CD4-positive, alpha-beta T cell treated with Interleukin-4 for 1 hour (primary cell): ENCODE measurements at places on chromosomes 3 and 15.

DNA sequence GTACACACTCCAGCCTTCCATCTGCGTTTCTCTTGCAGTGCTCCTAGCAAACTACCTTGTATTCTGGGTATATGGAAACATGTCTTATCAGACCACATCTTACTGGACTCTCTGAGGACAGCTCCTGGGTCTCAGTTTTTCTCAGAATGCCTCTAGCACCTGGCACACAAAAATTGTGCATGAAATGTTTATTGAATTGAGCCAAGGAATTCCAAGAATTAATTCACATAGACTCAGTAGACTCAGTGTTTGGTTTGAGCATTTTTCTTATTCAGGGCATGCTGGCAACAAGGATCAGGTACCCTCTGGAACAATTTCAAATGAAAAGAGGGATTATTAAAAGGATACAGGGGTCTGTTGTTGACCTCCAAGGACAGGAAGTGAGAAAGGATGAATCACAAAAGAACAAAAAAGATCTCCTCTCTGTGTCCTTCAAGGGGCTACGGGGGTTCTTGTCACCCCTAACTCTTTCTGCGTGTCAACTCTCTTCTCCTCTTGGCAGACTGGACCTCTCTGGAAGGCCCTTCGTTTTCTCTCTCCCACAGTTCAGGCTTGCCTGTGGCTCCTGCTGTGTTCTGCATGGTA is 270.0 kb upstream of the HES1 start:
- DNase-seq, result no peak

DNA sequence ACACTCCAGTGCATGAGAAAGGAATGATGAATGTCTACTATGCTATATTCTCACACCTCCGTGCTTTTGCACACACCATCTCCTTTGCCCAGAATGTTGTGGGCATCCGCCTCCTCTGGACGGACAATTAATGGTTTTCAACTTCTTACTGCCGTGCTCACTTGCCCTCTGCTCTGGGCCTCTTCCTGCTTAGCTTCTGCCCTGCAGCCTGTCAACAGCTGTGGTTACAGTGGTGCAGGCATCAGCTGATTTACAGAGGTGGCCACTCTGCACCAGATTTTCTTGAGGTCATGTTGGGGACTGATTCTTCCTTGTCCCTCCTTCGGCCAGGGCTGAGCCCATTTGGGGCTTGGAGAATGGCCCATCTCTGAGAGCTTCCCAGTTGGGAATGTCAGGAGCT is 56.5 kb upstream of the TMEM115 start:
- no peak for DNase-seq

DNA sequence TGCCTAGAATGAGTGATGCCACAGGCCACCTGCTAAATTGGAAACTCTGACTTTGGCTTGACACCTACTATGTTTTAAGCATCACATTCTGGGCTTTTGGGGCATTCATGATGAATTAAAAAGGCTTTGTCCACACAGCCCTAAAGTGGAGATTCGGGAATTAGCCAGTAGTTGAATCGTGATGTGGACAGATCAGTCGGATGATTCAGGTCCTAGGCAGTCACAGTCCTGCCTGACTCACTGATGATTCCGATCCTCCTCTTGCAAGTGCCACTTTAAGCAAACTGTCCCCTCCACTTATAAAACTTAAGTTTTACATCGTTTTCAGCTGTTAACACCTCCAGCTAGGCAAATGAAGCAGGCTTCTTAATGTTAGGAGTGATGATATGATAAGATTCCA is 75.3 kb downstream of the SYNPR start:
- DNase-seq, result no peak

DNA sequence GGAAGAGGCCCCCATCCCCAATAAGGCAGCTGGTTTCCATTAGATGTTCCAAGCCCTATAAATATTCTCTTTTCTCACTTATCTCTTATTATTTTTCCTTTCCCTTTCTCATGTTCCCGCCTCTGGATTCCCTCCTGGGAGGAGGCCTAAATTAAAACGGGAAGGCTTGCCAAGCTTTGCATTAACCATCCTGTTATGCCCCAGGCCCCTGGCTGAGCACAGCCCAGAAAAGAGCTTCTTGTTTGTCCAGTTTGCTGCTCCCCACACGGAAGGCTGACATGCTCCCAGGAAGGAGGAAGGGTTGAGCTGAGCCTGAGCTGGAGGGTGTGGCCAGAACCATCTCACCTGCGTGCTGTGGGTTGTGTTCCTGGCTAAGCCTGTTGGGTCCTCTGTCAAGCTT is 63.1 kb upstream of the BOC start:
- no peak for DNase-seq

GRCh38 chr15:97992823-97993222 is 32.3 kb downstream of the ARRDC4 start:
- no peak for DNase-seq

- DNase-seq, result no peak
Observed at GRCh38 chr3:151816091-151816604, 2.2 kb downstream of the AADAC start.

DNA sequence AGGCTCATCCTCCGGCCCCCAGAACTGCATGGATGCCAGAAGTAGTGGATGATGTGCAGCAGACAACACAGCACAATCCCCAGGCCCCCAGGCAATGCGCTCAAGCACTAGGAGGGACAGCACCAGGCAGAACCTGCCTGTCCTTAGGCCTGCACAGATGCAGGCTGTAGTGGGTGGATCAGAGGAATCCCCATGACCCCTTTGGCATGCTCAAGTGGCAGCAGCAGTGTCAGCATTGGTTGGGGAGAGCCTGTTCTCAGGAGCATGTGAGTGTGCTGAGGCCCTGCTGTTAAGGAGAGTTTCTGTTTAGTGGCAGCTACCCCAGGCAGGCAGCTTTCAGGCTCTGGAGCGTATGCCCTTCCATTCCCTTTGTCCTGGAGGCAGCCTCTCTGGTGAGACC is 25.1 kb upstream of the CD200R1L start:
- no peak for DNase-seq

- DNase-seq, result no peak
Observed at GRCh38 chr3:159244933-159245332, 443.1 kb downstream of the MFSD1 start.

DNA sequence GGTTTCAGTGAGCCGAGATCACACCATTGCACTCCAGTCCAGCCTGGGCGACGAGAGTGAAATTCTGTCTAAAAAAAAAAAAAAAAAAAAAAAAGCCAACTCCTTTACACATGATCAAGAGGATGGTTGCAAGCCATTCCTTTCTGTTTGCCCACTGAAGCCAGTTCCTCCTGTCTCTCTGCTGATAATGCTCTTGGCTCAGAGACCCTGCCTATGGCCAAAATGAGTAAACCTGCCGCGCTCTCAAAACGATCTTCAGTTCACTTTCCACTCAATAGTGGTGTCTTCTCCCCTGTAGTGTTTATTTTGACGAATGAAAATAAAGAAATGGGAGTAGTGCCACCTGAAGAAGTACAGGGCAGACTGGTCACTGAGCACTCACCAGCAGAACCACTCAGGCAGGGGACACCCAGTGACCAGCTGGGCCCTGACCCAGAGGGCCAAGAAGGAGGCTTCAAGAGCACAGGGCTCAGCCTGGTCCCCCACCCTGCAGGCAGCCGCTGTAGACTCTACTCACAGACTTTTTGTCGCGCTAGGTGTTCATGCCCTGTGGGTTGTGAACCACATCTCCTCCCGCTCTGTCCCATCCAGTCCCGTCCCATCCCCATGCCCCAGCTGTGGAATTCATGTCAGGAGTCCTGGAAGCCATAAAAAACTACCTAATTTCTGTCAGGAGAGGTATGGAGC is 23.6 kb downstream of the GRAMD2A start:
- DNase-seq, result no peak

- no peak for DNase-seq
Observed at GRCh38 chr3:156472684-156473083, 82.2 kb downstream of the SSR3 start.

GRCh38 chr15:67186688-67187087 is 67.8 kb downstream of the AAGAB start:
- DNase-seq, result no peak

DNA sequence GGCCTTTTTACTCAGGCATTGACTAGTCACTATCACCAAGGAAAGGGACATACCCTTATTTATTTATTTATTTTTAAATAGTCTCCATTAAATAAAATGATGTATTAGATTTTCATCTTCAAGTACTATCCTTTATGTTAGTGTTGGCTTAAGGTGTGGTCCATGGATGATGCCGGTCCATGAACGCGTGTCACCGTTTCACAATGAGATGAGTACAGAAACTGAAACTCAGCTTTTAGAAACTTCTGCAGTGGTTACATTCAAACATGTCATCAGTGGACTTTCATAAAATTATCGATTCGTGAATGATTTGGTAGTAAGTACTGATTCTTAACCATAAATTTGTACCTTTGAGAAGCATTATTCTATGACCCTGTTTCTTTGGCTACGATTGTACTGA is 166.6 kb downstream of the SATB1 start:
- no peak for DNase-seq

DNA sequence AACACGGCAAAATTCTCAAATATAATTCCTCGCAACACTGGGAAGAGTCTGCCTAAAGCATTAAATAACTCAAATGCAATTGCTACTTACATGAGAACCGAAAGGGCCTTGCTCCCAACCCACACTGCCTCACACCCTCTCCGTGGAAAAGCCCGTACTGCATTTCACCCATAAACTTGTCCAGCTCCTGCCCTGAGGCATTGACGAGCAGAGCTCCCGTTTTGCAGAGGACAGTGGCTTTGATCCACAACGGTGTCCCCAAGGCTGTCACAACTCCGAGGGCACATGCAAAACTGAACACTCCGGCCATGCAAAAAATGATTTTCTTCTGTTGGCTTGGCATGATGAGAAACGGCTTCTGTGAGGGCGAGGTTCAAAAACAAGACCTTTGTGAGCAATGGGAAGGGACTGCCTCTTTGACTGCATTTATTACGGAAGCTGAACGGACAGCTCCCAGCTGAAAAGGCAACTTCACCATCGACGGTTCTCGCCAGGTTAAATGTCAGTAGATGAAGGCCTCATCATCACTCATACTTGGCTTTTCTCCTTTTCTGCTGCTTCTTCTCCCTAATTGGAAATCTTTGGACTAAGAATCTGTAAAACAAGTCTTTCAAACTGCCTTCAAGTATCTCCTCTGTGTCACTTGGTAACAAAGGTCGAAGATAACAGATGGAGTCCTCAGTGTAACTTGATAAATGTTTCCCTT is at the start of gene CLRN1:
Gene CLRN1, minus strand, starts transcription at position 362 of the 706 bp plus-strand sequence. Its CDS starts 19 bp downstream, at position 343.
- no peak for DNase-seq

GRCh38 chr3:63351159-63352007 is 73.3 kb downstream of the SYNPR start:
- DNase-seq, result no peak

- DNase-seq, result no peak
Observed at GRCh38 chr15:73244333-73244732, 124.4 kb downstream of the HCN4 start.

- no peak for DNase-seq
Observed at GRCh38 chr3:124878561-124879336, 8.4 kb downstream of the ITGB5 start.

DNA sequence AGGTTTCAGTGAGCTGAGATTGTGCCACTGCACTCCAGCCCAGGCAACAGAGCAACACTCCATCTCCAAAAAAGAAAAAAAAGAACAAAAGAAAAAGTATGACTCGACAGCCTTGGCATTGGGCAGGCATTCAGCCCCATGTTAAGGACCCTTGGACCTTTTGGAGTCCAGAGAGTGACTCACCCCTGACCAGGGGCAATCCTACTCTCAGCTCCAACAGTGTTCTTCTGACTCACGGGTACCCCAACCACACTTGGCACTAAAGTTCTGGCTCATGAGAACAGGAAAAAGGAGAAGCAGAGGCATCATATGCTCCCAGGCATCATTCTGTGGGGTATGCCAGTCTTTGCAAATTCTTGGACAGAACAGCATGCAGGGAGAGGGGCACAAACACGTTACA is 252.4 kb upstream of the HES1 start:
- DNase-seq, result no peak

GRCh38 chr3:104988496-104988895 is 378.2 kb upstream of the ALCAM start:
- DNase-seq, result no peak

DNA sequence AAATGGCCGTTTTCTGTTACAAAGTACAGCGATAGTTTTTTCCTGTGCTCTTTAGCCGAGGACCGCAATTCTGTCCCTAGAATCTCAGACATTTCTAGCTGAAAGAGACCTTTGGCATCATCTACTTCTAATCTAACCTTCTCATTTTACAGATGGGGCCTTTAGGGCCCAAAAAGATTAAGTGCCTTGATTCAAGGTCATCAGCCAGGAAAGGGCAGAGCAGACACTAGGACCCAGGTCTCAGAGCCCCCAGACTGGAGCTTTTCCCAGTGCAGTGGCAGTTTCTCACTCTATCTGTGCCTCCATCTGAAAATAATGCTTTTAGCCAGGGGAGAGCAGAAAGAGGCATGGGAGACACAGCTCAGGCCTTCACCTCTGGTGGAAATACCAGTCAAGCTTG is 20.6 kb downstream of the ABHD2 start:
- DNase-seq, result no peak

- no peak for DNase-seq
Observed at GRCh38 chr3:132867526-132867925, 145.3 kb upstream of the NPHP3 start.

- no peak for DNase-seq
Observed at GRCh38 chr3:187369089-187369447, 883 bp downstream of the RTP4 start.

- no peak for DNase-seq
Observed at GRCh38 chr3:128079823-128080222, 27.6 kb downstream of the SEC61A1 start.

DNA sequence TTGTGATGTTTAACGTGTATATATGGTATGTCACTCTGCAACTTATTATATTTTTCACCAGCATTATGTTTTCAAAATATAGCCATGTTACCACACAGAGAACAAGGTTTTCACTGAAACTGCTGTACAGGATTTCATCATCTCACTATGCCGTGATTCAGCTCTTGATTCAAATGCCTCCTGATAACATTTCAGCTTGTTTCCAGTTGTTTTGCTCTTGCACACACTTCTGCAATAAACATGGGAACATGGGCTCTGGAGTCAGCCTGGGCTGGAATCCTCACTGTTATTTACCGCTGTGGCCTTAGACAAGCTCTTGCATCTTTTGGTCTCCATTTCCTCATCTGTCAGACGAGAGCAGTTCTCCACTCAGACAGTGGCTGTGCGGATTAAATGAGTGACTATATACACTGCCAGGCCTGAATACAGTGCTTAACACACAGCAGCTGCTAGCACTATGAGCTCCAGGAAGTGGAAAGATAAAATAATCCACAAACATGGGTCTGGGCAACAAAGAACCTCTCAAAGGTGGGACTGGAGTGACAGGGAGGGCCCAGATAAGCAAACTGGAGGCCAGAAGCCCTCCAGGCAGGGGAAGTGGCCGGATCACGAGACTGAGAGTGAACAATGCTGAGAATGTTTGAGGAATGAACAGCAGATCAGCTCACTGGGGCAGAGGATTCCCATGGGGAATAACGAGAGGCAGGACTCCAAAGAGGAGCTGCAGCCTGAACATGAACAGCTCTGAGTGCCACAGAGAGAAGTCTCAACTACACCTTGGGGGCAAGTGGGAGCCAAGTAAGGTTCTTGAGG is 17.7 kb downstream of the NTRK3 start:
- DNase-seq, result no peak

DNA sequence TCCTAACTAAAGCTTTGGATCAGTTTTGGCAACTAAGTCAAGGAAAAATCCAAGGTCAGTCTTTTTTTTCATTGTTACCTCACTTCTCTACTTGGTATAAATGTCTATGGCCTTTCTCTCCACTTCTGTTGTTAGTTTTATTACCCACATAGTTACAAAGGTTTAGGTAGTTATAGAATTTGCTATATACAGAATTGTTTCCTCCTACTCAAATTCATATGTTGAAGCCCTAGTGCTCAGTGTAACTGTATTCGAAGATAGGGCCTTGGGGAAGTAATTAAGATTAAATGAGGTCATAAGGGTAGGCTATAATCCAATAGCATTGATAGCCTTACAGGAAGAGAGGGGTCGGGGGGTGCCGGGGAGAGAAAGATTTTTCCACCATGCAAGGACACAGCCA is 19.7 kb upstream of the STIMATE start:
- no peak for DNase-seq
